Fibroblast of the conjunctiva (primary cell): ENCODE measurements at places on chromosomes 5 and 9.

GRCh38 chr9:122386311-122386872 lies 15.6 kb downstream of the PTGS1 start:
- no peak for DNase-seq

- DNase-seq: no peak
These were observed 5.2 kb downstream of the FCHSD1 start for GRCh38 chr5:141646026-141646425.

DNA sequence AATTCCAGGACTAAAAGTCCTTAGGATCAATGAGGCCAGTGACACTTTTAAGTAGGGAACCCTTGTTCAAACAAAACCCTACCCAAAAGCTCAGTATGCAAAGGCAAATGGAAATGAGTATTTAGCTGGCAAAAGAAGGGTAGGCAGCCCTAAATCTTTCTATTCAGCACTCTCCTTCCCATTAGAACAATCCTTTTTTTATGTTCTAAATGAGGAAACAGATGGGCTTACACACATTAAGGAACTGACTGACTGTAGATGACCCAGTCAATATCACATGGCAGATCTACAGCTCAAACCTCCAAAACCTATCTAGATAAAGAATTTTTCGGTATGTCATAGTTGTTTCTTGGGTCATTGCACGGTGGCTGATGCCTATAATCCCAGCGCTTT lies 7.2 kb downstream of the CSNK1A1 start:
- DNase-seq: no peak

- DNase-seq: no peak
These were observed 6.2 kb downstream of the PCSK1 start for GRCh38 chr5:96426831-96427230.

DNA sequence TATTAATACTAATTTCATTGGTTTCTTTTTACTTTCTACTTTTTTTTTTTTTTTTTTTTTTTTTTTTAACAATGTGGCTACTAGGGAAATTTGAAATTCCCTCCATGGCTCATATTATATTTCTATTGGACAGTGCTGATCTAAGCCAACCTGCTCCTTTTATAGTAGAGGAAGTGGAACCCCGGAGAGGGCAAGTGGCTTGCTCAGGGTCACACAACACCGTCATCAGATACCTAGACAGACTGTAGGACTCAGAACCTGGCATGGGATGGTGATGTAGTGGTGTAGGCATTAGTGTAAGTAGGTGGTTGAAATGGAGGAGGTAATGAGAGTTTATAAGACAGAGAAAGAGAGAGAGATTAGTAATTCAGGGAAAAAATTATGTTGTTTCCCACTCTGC lies 10.8 kb downstream of the ZNF618 start:
- no peak for DNase-seq

GRCh38 chr9:126338945-126339344 lies 12.3 kb downstream of the MVB12B start:
- no peak for DNase-seq

DNA sequence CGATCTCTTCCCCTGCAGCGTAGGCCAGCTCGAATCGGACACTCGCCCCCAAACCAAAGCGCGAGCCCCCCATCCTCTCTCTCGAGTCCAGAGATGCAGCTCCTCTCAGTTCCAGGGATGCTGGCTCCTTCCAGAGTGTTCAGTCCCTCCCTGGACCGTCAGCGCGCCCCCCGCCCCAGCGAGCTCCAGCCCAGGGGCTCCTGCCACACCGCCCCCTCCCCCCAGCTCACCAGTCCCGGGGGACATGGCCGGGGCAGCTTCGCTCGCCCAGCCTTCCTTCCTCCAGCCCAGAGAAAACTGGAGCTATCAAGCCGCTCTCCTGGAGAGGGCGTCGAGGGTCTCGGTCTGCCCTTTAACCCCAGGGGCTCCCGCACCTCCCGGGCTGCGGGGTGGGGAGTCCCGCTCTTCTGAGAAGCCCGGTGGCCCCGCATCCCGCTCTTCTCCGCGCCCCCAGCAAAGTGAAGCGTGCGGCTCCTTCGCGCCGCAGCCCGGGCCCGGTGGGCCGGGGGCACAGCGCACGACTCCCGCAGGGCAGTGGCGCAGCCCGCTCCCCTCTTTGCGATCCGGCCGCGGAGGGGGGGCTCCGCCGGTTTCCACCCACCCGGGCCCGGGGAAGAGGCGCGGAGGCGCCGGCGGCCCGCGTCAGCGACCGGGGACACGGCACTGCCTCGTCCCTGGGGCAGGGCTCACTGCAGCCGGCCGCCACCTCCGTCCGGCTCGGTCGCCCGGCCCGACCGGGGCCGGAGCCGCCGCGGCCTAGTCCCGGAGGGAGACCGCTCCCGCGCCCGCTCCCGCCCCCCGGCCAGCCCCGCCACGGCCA lies 587 bp downstream of the MIER3 start:
- no peak for DNase-seq

DNA sequence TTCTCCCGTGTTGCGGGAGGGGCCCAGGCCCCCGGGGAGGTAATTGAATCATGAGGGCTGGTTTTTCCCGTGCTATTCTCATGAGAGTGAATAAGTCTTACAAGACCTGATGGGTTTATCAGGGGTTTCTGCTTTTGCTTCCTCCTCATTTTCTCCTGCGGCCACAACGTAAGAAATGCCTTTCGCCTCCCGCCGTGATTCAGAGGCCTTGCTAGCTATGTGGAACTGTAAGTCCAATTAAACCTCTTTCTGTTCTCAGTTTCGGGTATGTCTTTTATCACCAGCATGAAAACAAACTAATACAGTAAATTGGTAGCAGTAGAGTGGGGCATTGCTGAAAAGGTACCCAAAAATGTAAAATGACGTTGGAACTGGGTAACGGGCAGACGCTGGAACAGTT lies 1035.1 kb downstream of the DTWD2 start:
- no peak for DNase-seq

GRCh38 chr9:135772702-135773493 lies 70.9 kb downstream of the KCNT1 start:
- no peak for DNase-seq

GRCh38 chr9:21564175-21564574 lies 82.1 kb upstream of the IFNE start:
- no peak for DNase-seq

- no peak for DNase-seq
These were observed 168.1 kb downstream of the SNCAIP start for GRCh38 chr5:122480146-122480545.

DNA sequence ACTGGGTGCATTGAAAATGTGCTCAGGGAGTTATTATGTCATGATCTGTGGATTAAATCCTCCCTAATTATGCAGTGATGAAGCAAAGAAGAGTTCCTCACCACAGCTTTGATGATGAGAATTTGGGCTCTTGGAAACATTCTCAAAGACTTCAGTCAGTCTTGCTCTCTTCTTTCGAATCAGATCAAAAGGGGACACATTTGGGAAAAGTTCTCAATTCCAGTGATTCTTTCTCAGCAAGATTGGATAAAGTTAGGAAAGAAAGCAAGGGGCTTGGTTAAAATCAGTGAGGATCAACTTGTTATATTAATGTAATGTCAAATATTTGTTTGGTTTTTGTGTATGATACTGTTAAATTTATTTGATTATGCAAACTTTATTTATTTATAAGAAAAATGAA lies 411.3 kb upstream of the ACTBL2 start:
- DNase-seq: no peak

DNA sequence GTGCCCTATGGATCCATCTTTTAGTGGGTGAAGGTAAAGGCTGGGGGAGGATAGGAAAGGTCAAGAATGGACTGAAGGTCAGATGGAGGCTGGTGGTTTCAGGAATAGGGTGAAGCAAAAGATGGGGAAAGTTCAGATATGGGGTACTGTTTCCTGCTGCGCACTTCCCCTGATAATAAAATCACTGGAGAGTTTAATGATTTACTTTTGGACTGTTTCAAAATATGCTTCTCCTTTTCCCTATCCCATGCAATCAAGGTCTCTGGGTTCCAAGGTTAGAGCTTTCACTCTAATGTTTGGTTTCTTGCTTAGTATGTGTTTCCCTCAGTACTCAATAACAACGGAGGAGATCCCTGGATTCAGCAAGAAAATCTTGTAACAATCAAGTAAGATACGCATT lies 10.8 kb upstream of the PPP3R2 start:
- no peak for DNase-seq

- no peak for DNase-seq
These were observed 289.3 kb downstream of the KIAA0825 start for GRCh38 chr5:94329115-94329514.

DNA sequence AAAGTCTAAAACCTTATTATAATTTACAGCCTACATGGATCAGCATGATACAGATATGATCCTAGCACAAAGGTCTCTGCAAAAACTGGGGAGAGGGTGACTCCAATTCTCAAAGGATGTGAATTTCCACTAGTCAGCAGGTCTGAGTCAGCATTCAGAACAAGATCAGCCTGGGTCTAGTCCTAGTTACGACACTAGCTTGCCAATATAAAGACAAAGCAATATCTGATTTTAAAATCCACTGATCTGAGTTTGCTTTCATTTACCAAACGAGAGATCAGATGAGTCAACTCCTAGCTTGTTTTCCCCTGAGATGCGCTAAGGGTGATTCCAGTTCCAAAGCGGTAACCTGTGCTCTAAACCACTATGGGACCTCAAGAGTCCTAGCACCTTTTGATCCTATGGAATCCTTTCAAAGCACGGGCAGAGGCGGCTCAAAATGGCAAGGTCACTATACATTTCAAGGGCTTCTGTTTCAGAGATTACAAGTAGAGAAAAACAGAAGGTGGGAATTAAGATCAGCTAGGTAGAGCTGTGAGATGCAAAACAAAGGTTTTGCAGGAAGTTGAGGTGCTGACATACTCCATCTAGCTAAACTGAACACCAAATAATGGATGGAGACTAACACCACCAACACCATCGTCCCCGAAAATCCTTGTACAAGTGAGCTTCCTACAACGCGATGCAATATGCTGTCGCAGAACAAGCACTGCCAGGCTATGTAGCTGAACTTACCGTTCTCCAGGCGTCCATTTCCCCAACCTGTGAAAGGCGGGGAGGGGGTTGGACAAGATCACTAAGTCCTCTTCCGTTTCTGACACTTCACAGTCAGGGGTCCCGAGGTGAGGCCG lies 906 bp downstream of the SLC25A51 start:
- DNase-seq: no peak
